Ascending aorta (tissue), 2 donors: ENCODE measurements at places on chromosomes 4 and X.

- peaks cover 8% of the 10 kb centered on the region for H3K36me3 ChIP-seq
- DNase-seq = no peak
- no peak overlapping the region for H3K4me3 ChIP-seq
- H3K27me3 ChIP-seq = no peaks in the 10 kb centered on the region
- H3K4me1 ChIP-seq = peaks cover 44% of the 10 kb centered on the region
- peak overlapping the region; percentile 9 for H3K27ac ChIP-seq
Observed at GRCh38 chr4:15012017-15012788, 9.9 kb downstream of the CPEB2 start.

DNA sequence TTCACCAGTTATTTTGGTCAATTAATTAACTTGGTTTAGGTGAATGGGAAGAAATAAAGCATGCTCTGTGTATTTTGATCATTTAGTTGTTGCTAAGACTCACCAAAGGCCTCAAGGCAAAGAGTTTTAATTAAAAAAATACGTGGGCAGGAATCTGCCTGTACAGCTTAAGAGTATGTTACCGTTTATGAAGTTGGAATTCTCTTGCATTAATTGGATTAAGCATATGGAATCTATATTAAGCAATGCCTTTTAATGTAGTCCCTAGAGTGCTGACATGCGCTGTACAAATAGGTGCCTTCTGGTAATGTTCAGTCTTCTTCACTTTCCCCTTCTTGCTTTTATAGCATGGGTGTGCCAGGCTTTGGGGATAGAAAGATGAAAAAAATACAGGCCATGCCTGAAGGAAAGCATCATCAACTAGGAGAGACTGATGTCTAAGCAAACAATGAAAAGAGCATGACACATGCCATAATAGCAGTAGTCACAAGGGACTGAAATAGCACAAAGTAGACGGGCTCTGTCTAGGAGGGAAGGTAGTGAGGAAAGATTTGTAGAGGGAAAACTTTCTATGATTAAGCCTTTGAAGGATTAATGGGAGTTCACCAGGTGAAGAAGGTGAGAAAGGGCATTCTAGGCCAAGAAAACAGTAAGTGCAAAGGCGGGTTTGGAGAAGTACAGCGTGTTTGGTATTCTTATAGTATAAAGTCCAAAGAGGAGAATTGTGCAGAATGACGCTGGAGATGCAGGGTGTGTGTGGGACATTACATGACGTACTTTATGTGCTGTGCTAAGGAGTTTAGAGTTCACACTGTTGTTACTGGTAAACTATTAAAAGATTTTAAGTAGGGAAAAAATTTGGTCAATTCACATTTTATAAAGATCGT lies 226.1 kb upstream of the ANXA3 start:
- H3K27ac ChIP-seq = no peak overlapping the region
- no peaks in the 10 kb centered on the region for H3K36me3 ChIP-seq
- no peak for DNase-seq
- no peak overlapping the region for H3K4me3 ChIP-seq
- H3K27me3 ChIP-seq = no peaks in the 10 kb centered on the region

DNA sequence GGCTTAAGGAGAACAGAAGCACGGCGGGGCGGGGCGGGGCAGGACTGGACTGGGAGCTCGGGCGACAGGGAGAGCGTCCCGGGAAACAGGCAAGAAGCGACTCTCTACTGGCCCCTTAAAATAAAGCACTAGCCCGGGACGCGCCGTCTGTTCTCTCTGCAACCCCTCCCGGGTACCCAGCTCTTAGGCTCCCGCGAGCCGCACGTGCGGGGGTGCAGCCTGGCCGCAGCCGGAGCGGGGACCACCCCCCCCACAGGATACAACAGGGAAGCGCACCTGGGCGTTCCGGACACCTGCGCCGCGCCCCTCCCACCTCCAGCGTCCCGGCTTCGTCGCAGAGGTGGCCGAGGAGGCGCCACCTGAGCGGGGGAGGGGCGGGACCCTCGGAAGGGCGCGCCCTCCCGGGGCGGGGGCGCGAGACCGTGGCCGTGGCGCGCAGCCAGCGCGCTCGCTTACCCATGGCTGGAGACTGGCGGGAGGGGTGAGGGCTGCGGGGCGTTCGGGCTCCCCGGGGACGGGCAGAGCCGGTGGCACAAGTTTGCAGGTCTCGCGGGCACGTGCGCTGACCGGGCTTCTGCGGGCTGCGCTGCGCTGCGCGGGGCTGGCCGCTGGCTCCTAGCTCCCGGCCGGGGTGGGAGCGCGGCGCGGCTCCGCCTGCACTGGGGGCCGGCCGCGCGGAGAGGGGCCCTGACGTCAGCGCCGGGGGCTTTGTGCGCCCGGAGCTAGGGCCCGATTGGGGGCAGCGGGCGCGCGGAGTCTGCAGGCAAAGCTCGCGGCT lies 91.5 kb downstream of the GEMIN8 start:
- H3K27ac ChIP-seq = no peak overlapping the region
- DNase-seq = no peak
- H3K27me3 ChIP-seq = peaks cover 9% of the 10 kb centered on the region
- H3K4me1 ChIP-seq = no peaks in the 10 kb centered on the region
- peak overlapping the region; percentile 63 for H3K4me3 ChIP-seq

DNA sequence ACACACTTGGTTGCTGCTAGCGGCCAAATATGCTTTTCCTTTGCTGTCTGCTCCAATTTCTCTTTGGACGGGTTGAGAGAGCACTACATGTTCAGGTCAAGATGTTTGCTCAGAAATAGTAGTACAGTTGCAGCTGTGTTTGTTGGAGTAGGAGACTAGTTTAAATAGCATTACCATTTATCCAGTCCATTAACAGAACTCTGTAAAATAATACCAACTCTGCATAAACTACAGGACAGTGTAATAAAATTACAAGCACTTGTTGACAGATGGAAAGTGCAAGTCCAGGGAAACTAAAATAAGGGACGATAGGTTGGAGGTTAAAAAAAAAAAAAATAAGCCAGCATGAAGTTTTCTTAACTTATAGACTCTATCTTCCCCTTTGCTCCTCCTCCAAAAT lies 20.2 kb downstream of the SLIT2 start:
- H3K27ac ChIP-seq = no peak overlapping the region
- no peak for DNase-seq
- H3K4me3 ChIP-seq = no peak overlapping the region
- no peaks in the 10 kb centered on the region for H3K36me3 ChIP-seq
- H3K4me1 ChIP-seq = no peaks in the 10 kb centered on the region
- H3K27me3 ChIP-seq = no peaks in the 10 kb centered on the region

DNA sequence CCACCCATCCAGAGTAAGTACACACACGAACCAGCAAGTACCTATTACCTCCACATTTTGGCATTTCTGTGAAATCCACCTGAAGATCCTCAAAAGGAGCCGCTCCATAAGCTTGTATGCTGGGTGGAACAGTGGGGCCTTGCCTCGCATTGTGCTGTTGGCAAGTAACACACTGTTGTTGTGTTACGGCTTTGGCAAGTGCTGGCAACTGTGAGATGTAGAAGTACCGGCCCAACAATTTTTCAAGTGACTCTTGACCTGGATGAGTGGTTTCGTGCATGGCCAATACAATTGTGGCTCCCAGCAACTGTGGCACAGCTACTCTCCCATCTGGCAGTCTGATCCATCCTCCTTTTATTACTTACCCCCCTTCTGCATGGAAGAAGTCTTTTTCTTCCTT lies 128.7 kb downstream of the CCNB3 start:
- H3K36me3 ChIP-seq = no peaks in the 10 kb centered on the region
- H3K4me1 ChIP-seq = no peaks in the 10 kb centered on the region
- no peak overlapping the region for H3K27ac ChIP-seq

DNA sequence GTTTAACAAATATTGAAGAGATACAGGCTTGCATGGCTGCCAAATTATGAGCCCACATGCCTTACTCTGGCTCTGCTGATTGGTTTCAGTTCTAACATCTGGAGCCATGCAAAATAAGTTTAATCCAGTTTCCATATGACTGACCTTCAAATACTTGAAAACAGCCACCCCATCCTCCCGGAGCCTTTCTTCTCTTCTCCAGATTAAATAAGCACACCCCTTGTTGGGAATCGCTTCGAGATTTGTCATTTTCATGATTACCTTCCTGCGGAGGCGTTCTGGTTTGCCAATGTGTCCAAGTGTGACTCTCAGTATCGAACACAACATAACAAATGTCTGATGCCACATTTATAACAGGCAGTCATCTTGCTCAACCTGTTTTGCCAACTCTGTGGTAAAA lies 101.6 kb upstream of the JADE1 start:
- H3K27me3 ChIP-seq = no peaks in the 10 kb centered on the region
- H3K36me3 ChIP-seq = no peaks in the 10 kb centered on the region
- H3K4me3 ChIP-seq = no peak overlapping the region
- no peaks in the 10 kb centered on the region for H3K4me1 ChIP-seq
- no peak overlapping the region for H3K27ac ChIP-seq
